Erythroblast (primary cell): ENCODE measurements at places on chromosomes 7 and 10.
A peak's percentile ranks its signal among the peaks of the same experiment; 100 is the strongest.

GRCh38 chr10:130952086-130952485, 359.4 kb downstream of the TCERG1L start:
- no peak for DNase-seq

DNA sequence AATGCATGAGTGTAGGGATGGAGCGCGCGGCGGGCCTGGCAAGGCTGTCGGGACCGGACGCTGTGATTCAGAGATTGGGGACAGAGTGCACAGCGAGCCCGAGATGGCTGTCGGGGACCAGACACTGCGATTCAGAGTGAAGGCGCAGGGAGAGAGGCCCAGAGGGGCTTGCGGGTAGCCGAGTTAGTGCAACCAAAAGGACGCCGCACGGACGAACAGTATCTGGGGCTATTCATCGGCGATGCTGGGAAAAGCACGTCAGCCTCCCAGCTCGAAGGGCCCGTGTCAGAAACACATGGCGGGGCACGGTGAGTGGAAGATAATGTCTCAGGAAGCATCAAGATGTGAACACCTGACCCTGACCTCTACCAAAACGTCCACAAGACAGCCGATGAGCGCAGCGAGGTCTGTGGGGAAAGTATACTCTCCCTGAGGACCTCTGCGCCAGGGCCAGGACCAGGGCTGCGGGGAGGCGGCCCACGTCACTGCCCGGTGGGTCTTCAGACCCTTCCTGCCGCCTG, 215.8 kb downstream of the ZMYND11 start:
- no peak for DNase-seq

- no peak for DNase-seq
Measured at GRCh38 chr10:4984971-4985594, 18.6 kb downstream of the AKR1C2 start.

- no peak for DNase-seq
Measured at GRCh38 chr10:129936923-129937300, 27.2 kb downstream of the EBF3 start.

DNA sequence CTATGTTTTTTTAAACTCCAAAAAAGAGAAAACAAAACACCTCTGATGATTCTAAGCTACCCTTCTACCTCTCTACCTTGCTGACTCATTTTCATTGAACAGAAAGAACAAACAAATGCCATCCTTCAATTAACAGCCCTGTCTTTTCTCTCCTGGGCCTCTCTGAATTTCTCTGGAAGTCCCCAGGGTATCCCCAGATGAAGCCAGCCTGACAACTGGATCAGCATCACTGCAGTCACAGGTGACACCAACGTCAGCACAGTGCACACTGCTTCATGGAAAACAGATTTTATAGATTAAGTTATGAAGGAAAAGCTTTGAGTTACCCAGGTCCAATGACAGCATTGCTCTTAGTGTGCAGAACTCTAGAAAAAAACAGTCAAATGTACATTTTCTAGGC, 5.7 kb downstream of the HUS1 start:
- DNase-seq, result no peak

DNA sequence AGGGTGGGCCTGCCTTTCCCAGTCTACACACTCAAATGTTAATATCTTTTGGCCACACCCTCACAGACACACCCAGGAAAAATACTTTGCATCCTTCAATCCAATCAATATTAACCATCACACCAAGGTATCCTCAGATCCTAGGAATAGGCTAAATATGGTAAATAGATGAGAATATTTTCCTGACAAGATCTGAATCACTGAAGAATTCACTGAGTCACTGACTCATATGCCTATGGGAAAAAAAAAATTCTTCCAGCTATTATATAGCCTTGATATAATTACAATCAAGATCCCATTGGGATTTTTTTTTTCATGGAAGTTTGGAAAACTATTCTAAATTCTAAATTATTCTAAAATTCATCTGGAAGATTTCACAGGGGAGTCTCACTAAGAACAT, 65.8 kb downstream of the INHBA start:
- DNase-seq, result no peak

DNA sequence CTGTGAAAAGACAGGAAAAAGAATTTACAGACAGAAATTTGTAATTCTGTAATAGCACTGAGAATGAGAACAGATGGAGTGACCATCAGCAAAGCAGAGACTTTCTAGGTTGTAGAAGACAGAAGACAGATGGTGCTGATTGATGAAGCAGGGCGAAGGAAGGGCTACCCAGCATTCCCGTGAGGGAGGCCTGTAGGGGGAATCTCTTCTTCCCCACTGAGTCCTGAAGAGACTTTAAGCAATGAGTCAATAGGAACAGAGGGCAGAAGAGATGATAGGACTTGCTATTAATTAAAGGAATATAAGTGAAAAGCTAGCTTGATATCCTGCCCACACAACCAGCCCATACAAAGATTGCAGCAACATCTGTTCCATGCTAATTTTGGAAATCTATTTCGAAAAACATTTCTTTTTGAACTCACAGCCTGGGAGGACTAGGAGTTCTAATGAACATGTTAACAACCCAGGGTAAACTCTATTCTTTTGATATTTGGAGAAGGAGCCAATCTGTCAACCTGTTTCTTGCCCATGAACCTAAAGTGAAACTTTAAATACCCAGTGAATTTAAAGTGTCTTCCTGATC, 44.1 kb downstream of the RALA start:
- peak; percentile 6 for DNase-seq

DNA sequence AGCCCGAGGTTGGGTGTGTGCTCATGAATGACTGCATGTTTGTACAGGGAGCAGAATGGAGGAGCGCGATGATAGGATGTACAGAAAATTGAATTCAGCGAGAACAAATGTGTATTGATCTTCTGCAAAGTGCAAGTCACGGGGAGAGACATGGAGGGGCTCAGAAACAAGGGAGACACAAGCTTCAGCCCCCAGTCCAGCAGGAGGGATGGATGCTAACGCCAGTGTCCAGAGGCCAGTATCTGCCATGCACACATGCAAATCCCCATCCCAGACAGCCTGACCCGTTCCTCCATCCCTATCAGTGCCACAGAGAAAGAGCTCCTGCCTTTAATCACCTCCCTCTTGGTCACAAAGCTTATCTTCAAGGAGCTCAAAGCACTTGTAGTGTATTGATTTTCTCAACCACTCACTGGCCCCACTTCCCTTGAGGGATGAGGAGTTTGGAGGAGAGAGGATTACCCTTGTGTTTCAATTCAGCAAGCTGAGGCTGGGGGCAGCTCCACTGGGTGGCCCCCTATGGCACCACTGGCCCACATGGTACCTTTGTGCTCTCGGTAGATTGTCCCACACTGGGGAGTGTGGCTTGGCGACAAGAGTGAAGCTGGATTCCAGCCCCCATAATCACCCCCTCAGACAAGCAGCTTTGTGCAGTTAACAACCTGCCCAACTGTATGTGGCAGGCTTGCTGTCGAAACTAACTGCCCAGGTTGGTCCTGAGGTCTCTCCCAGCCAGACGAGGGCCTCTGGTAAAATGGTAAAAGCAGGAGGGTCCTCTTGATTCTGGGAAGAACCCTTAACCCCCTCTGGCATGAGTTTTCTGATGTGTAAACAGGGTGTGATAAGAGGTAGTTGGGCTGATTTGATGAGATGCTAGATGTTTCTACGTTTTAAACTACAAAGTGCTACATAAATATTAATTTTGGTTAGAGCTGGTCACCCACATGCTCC, 151.6 kb upstream of the UNC5B start:
- DNase-seq, result no peak

DNA sequence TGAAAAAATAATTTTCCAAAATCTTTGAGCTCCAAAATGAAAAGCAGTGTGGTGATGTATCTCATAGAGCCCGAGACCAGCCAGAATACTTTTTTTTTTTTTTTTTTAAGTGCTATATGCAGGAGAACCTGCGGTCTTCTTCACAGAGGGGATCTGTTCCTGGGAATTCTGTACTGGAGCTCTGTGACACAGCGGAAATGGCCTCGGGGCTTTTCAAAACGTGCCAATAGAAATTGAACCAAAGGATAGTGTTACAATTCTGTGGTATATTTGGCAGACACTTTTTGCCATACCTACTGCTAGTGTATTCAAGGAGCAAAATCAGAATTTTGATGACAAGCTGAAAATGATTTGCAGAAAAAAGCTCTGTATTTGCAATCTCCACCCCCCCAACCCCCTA, 1429.3 kb upstream of the LRRTM3 start:
- no peak for DNase-seq

GRCh38 chr7:130814778-130815335, 80.8 kb upstream of the KLF14 start:
- DNase-seq, result peak; percentile 3

- no peak for DNase-seq
Measured at GRCh38 chr10:104487794-104488438, 134.3 kb downstream of the CFAP58 start.

DNA sequence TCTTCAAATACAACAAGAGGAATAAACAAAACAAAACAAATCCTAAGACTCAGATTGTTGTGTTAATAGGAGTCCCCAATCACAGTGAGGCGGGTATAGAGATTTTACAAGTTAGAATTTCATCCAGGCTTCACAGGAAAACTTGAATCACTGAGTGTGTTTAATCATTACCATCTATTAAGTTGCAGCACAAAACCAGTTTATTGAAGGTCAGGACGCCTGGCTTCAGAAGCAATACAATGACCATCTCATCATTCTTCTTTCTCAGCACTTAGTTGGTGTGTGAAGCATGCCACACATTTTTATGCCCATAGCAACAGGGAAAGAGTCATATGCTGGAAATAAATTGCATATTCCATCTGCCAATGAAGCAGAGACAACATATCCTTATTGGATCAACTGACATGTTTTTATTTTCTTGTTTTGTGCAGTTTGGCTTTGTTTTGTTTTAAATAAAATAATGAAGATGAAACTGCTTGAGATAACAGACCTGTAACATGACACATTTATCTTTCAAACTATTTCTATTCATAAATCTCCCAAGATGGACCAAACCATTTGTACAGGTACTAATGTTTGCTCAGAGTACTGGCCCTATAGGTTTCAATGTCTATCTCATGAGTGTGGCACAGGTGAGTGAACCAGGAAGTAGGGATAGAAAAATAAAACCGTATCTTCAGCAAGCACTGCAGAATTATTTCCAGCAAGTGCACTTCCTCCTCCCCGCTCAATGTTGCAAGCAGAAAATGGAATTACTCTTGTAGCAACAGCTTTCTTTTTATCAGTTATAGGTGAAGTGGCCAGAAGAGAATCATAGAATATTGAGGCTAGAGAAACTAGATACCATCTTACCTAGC, 40.4 kb downstream of the TAC1 start:
- no peak for DNase-seq

GRCh38 chr7:105876964-105877601, 684 bp upstream of the ATXN7L1 start:
- DNase-seq, result no peak

DNA sequence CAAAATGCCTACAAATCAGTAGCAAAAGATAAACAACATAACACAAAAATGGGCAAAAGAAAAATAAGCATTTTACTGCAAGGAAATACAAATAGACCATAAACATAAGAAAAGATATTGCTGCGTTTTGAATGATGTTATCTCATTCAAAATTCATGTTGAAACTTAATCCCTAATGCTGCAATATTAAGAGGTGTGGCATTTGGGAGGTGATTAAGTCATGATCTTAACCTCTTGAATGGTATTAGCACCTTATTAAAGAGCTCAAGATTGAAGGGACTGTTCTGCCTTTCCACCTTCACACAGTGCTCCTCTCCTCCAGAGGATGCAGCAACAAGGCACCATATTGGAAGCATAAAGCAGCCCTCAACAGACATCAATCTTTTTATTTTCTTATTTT, 12.4 kb upstream of the TNKS2 start:
- no peak for DNase-seq

GRCh38 chr7:116616555-116617059, 55.4 kb upstream of the MET start:
- no peak for DNase-seq

DNA sequence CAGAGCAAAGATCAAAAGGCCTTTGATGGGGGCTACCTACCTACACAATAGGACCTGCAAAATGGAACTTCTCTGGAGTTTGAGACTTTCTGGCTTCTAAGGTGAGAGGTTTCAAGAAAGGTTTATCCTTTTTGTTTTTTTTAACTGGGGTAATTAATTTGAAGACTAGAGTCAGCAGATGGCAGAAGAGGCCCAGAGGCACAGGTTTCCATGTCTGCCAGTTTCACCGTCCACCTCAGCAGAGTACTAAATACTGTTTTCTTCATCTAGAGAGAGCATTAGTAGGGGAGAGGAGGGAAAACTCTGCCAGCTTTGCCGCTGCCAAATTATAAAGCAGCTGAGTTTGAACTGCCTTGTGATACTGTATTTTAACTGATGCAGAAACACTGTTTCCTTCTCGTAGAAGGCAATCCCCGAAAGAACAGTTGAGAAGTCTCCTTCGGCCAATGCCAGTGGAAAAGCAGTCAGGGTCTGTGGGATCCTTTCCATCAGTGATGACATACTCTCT, 138.7 kb downstream of the SLC25A13 start:
- no peak for DNase-seq

DNA sequence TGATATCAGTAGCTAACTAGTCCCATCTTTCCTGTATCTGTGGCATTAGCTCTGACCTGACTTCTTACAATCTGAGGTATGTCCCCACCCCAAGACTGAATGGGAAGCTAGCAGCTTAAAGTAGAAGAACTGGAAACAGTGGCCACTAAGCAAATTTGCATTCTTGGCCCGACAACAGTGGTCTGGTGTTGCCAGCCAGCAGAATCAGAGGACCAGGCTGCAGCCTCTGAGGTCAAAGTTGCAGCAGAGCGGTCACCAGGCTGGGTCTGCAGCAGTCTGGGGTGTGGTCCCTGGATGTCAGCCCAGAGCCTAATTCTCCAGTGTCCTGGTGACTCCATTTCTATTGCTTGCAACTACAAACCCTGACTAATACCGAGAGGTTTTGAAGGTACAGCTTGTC, 26.3 kb downstream of the FAM107B start:
- DNase-seq, result no peak

GRCh38 chr10:70266056-70266455, 17.7 kb downstream of the NPFFR1 start:
- DNase-seq, result no peak

- DNase-seq, result no peak
Measured at GRCh38 chr7:158047391-158048059, 540.1 kb downstream of the PTPRN2 start.

DNA sequence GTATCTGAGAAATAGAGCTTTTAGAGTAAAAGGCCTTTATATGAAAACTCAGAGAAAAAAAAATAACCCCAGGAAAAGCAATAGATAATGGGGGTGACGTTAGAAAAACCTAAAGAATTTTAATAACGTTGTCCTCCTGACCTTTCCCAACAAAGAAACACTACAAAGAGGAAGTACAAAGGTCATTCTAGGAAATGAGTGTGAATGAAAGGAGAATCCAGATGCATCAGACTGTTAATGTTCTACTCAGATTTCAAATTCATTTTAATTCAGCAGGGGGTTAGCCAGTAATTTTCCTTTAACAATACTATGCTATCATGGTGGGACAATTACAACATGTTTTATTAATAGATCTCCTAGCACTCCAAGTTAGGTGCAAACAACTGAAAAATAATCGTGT, 73.8 kb upstream of the CDK1 start:
- DNase-seq, result no peak

- DNase-seq, result peak; percentile 93
Measured at GRCh38 chr10:21724687-21725367, 190.8 kb downstream of the MLLT10 start.

GRCh38 chr10:71255808-71256660, 43.7 kb downstream of the UNC5B start:
- no peak for DNase-seq
